ENCODE measurements at places on chromosomes 4 and X. TPM values are rescaled to one million over a fixed set of nuclear protein-coding genes. Genes with fewer than 3 reads are reported as not detected.

DNA sequence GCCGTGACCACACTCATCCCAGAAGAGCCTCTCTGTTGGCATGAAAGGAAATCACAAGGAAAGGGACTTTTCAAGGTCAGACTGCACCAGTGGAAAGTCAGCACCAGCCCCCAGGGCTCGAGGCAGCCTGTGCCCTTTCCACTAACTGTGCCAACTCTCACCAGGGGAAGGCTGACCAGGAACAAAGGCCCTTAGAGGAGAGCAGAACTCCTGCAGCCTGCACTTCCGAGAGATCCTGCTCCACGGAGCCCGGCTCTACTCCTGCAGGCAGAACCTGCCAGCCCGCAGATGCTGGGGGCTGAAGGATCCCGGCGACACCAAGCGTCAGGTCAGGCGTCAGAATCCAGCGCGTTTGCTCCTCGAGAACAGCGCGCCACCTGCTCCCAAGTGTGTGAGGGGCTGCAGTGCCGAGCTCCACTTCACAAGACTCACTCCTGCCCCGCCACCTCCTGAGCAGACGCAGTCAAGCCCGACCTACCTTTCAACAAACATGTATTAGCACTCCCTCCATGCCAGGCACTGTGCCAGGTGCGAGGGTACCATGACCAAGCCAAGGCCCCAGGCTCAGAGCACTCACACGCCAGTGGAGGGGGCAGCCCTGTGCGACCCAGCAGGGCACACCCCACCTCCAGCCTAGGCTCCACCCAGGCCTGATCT, 13.6 kb upstream of the HELT start:
- H3K36me3 ChIP-seq, result no peaks in the 10 kb centered on the region
- H3K4me3 ChIP-seq, result no peak overlapping the region
- peaks cover 15% of the 10 kb centered on the region for H3K4me1 ChIP-seq
- H3K27me3 ChIP-seq, result no peaks in the 10 kb centered on the region
- DNase-seq, result peak; percentile 21

DNA sequence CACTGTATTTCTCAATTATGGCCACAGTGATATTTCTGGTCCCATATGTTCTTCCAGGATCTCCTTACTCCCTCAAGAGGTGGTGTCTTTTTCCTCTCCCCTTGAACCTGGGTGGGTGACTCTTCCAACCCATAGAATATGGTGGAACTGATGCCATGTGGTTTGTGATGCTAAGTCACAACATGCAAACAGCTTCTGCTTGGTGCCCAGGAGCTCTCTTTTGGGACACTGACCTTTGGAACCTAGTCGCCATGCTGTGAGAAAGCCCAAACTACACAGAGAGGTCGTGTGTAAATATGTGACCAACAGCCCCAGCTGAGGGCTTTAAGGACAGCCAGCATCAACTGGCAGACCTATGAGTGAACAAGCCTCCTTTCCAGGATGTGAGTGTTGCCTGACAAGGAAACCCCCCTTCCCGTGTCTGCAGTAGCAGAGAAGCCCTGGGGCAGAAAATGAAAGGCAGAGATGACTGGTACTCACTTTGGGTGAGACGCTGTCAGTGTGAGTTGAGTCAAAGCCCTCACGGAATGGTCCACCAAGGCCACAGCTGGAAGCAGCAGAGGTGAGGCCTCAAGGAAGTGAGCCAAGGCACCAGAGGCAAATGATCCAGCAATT, 223.4 kb downstream of the BCOR start:
- no peak overlapping the region for H3K27ac ChIP-seq
- H3K36me3 ChIP-seq, result no peaks in the 10 kb centered on the region
- H3K4me3 ChIP-seq, result no peak overlapping the region
- no peak for DNase-seq
- no peaks in the 10 kb centered on the region for H3K27me3 ChIP-seq
- H3K4me1 ChIP-seq, result no peaks in the 10 kb centered on the region

- no peaks in the 10 kb centered on the region for H3K4me1 ChIP-seq
- no peaks in the 10 kb centered on the region for H3K36me3 ChIP-seq
- H3K27me3 ChIP-seq, result no peaks in the 10 kb centered on the region
- no peak overlapping the region for H3K4me3 ChIP-seq
- no peak for DNase-seq
- H3K27ac ChIP-seq, result peak overlapping the region; percentile 30
These were observed 37.3 kb upstream of the GUCY1A1 start for GRCh38 chr4:155629183-155629825.

- H3K27me3 ChIP-seq, result no peaks in the 10 kb centered on the region
- no peak for DNase-seq
- H3K4me1 ChIP-seq, result no peaks in the 10 kb centered on the region
- H3K4me3 ChIP-seq, result no peak overlapping the region
- H3K36me3 ChIP-seq, result no peaks in the 10 kb centered on the region
These were observed 8.5 kb upstream of the SPANXN4 start for GRCh38 chrX:143017272-143017671.

DNA sequence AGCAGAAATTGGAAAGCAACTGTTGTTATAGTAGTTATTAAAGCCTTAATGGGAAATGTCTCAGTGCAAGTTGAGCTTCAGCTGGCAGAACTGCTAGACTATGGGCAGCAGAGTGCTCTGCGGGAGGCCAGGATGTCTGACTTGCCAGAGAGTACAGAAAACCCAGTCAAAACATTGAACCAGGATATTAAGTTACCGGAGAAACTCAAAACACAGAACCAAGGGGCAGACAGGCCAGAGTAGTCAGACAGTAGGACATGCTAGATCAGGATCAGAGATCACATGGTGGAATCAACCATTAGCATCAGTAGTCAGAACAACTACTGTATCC, 72.9 kb upstream of the TNIP3 start:
- H3K27ac ChIP-seq, result no peak overlapping the region
- no peaks in the 10 kb centered on the region for H3K36me3 ChIP-seq
- no peaks in the 10 kb centered on the region for H3K27me3 ChIP-seq
- H3K4me3 ChIP-seq, result no peak overlapping the region

GRCh38 chr4:4409416-4410115, 22.7 kb downstream of the NSG1 start:
- H3K4me1 ChIP-seq, result no peaks in the 10 kb centered on the region
- no peak overlapping the region for H3K4me3 ChIP-seq
- H3K27me3 ChIP-seq, result no peaks in the 10 kb centered on the region
- H3K36me3 ChIP-seq, result no peaks in the 10 kb centered on the region

- H3K27ac ChIP-seq, result peak overlapping the region; percentile 87
- H3K36me3 ChIP-seq, result no peaks in the 10 kb centered on the region
These were observed 665 bp downstream of the TIGD2 start for GRCh38 chr4:89111833-89112563.

DNA sequence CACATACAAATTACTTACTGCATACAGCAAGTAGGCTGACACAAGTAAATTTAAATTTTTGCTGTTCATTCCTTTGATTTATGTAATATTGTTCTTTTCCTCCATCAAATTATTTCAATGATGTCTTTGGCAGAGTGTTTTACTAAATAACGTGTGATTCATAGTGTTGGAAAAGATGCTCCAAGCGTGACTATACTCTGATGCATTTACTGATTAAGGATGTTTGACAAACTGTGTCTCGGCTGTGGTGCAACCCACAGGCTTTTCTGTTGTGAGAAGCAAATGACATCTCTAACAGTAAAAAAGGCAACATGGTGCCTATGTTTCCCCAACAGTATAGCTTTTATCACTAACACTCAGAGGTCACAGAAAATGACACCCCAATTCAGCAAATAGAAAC, 540.9 kb downstream of the PPP4R3C start:
- H3K36me3 ChIP-seq, result no peaks in the 10 kb centered on the region
- DNase-seq, result no peak
- no peaks in the 10 kb centered on the region for H3K4me1 ChIP-seq
- H3K27me3 ChIP-seq, result no peaks in the 10 kb centered on the region
- no peak overlapping the region for H3K4me3 ChIP-seq
- H3K27ac ChIP-seq, result no peak overlapping the region

Gene ADH1B
- 134 TPM for total RNA-seq
